ENCODE measurements at places on chromosomes 4 and X.
A peak's percentile ranks its signal among the peaks of the same experiment; 100 is the strongest.

DNA sequence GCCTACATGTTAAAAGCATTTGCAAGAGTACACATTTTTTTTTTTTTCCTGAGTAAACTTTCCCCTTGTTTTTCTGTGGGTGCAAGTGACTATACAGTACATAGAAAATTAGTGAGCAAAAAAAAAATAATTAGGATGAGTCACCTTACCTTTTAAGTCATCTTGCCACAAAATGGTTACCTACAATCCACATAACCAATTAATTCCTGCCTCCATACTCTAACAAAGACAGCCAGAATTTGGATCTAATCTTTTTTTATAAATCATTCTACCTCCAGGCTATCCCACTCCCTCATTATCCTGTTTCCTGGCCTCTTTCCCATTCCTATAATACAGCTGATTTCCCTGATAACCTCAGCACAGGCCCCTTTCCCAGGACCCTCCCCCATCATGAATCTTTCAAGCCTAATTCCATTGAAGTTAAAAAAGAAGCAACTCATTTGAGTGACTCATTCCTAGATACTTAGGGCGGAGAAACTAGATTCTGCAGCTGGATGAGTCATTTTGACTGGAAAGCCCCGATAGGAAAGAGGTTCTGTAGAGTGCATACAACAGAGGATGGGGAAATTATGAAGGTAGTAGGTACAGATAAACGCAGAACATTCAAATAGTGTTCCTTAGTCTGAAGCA, 128.2 kb downstream of the C4orf51 start:
- no peak for DNase-seq

GRCh38 chr4:15037923-15038541, 35.8 kb downstream of the CPEB2 start:
- no peak for DNase-seq

DNA sequence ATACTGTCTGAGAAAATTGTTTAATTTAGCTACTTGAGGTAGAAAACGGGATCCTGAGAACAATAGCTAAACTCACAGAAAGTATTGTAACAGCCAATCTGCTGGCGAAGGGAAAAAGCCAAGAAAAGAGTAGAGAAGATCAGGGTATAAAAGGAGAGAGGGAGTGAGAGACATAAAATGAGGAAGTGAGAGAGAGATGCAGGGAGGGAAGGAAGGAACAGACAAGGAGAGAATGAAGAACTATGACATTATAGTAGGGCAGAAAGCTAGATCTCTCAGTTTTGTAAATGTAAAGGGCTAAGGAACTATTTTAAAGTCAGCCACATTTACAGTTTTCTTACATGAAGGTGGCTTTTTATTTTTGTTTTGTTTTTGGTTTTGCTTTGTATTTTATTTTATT, 1.6 kb upstream of the GIMD1 start:
- DNase-seq = no peak

DNA sequence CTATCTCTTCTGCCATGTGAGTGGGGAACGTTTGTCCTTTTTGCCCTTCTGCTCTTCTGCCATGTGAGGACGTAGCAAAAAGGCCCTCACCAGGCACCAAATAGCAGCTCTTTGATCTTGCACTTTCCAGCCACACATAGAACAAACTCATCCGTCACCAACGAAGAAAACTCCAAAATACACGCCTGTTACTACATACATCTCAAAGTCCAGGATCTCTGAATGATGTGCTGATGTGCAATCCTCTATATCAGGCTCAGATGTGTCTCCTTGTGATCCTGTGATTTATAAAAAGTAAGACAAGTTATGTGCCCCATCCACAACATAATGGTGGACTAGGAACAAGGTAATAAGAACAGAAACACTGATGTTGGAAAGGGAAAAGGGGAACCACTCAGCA, 9.8 kb upstream of the TAB3 start:
- no peak for DNase-seq

GRCh38 chrX:16560173-16560572, 89.8 kb upstream of the S100G start:
- DNase-seq = no peak

DNA sequence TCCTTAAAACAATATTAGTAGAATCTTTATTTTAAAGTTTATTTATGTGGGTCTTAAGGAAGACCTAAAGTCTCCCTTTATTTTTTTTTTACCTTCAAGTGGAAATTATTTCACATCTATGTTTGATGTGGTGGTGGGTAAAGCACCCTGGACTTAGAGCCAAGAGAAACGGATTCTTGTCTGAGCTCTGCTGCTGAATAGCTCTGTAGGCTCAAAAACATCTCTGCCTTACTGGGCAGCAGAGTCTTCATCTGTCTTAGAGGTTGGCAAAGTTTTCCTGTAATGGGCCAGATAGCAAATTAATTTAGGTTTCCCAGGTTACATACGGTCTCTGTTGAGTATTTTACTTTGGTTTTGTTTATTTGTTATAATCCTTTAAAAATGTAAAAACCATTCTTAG, 136.5 kb downstream of the CEP135 start:
- DNase-seq = no peak

GRCh38 chr4:154485127-154485773, 6.3 kb downstream of the DCHS2 start:
- DNase-seq = no peak

DNA sequence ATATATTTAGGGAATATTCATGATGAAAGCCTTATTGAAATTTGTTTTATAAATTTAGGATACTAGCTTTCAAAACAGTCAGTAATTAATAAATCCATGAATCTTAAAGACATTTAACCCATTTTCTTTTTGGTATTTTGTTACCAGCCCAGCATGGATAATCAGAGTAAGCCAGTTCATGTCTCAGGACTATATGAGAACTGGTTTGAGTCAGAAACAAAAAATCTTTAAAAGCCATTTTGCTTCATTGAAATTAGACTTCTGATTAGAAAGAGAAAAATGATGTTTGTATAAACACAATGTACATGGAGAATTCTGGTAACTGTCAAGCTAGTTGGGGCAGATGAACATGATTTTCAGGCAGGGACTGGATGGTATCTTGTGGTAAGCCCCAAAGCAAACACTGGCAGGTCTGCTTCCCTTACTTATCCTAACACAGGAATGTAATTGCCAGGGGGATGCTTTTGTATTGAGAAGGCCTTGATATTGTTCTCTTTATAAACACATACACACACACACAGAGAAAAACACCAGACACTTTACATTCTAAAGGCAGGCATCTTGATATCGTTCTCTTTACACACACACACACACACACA, 9.4 kb downstream of the ARHGAP10 start:
- no peak for DNase-seq

DNA sequence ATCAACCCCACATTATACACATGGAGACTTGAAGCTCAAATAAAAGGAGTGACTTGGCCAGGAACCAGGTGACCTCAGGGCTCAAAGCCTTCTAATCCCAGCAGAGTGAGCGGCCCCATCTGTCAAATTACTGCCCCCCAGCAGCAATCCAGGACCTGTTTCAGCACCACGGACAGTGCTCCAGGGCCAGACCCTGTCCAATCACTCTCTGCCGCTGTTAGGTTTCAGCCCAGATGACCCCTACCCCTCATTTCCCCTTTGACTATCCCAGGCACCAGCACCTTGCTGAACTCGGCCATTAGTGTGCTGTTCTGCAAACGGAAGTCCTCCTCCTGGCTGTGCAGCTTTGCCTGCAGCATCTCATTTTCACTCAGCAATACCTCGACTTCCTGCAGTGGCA, 5.1 kb downstream of the GRIPAP1 start:
- no peak for DNase-seq

GRCh38 chr4:123843137-123843536, 446.5 kb downstream of the SPRY1 start:
- DNase-seq = no peak

DNA sequence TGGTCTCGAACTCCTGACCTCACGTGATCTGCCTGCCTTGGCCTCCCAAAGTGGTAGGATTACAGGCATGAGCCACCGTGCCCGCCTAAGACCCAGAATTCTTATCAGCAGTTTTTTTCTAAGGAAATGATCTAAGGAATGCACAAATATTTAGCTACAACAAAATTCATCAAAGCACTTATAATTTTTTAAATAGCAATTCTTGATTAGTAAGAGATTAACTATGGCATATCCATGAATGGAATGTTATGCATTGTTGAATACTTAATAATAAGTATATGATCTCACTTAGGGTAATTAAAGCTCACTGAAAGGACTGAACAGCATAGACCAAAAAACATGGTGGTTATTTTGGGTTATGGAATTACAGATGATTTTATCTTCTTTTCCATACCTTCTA, 18.4 kb downstream of the CENPU start:
- no peak for DNase-seq

DNA sequence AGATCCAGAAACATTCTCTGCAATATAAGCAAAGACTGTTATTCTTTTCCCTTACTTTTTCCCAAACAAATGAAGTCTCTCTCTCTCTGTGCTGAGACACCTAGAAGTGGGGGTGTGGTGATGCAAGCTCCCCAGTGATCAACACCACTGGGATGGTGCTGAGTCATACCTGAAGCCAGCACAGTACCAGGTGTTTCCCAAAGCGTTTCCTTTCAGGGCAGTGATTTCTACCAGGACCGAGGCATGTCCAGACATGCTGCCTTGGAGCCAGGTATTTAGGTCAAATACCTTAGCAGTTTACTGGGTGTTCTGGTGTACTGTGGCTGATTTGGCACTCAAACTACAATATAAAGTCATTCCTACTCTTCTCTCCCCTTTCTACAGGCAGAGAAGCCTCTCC, 726.5 kb downstream of the FAM133A start:
- DNase-seq = no peak

GRCh38 chr4:112515198-112516065, 548 bp downstream of the NEUROG2 start:
- peak; percentile 88 for DNase-seq

DNA sequence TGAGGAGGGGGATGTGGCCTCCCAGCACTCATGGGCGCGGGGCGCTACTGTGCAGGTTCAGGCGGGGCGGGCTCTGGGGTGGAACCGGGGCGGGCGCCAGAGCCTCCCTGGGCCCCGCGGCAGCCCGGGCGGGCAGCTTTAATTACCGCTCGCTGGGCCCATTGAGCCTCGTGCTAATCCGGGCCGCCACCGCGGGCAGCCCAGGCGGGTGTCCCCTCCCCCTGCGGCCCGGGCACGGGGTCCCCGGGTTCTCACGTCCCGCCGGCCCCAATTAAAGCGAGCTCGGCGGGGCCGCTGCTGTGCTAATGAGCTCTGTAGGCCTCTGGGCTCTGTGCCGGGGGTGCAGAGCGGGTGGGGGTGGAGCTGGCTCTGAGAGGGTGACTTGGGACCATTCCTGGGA, 22.8 kb upstream of the FGFR3 start:
- peak; percentile 78 for DNase-seq

GRCh38 chr4:165048170-165048569, 5.5 kb upstream of the TRIM75 start:
- DNase-seq = no peak

DNA sequence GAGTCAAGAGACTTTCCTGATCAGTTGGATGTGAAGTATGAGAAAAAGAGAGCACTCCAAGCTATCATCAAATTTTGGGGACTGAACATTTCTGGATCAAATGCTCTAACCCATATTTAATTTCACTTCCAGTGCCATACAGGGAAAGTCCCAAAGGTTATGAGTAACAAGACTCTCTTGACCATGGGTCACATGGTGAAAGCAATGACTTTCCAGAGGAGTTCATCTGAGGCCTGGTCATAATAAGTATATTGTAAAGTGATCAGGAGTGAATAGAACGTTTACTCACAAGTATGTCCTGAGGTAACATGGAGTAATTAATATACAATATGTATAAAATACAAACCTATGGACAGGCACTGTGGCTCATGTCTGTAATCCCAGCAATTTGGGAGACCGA, 40.7 kb upstream of the ARMCX5 start:
- no peak for DNase-seq

GRCh38 chr4:168673476-168673875, 176.6 kb downstream of the PALLD start:
- no peak for DNase-seq

DNA sequence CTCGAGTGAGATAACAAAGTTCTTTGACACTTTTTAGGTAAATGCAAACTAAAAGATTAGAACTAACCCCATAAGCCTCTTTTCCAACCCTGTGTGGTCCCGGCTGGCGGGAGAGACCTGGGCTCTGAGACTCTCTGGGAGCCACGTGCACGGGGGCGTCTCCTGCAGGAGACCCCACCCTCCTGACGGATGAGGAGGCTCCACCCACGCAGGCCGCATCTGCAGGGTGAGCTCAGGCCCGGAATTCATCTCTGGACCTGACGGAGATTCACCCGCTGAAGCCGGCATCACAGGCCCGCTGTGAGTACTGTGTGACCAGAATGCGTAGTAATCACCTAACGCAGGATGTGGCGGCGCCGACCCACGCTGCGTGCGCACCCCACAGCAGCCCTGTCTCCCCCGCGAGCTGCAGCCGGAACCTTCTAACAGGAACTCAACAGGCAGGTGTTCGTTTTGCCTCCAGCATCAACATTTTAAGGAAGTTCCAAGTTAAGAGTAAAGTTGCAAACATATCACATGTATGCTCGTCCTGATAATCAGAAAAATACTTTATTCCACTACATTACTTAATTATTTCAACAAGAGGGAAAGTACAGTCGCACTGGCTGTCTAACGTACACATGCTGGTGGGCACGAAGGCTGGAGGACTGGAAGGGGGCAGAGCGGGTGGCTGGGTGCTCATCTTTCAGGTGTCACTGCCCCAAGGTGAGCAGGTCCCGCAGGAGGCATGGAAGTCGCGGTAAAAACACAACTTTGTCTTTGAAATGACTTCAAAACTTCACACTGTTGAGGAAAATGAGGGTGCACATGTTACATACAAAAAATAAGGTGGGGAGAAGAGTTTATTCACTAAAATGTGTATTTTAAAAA, 44.5 kb downstream of the FGFRL1 start:
- DNase-seq = peak; percentile 28

DNA sequence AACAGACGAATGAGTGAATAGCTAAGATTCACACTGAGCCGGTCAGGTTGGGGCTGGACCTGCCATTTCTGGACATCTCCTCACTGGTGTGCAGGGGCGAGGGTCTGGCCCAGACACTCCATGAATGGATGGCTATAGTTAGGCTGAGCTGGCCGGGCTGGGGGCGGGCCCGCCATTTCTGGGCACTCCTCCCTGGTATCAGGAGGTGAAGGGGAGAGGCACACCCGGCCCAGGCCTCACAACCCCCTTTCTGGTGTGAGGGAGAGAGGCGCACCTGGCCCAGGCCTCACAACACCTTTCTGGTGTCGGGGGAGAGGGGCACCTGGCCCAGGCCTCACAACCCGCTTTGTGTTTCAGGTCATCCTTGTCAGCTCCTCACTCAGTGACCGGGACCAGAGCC, 203.2 kb upstream of the PSAPL1 start:
- DNase-seq = no peak

DNA sequence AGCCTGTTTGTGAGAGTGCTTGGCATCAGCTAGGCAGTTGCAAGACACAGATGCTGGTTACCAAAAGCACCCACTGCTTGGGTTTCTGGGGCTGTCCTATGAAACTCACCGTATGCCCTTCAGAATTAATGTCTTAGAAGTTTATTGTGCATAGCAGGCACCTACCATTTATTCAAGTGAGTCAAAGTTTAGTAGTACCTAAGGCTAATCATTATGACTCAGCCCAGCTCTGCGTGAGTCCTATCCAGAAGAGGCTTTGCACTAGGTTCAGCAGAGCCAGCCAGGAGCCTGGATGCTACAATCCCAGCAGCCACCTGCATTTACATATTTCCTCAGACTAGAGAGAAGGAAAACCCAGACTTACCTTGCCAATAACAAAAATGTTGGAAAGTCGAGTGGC, 4.2 kb downstream of the RPS4X start:
- DNase-seq = no peak

GRCh38 chr4:174764105-174764729, 64.8 kb downstream of the GLRA3 start:
- no peak for DNase-seq

GRCh38 chrX:57573754-57574153, 18.1 kb upstream of the ZXDB start:
- DNase-seq = peak; percentile 9
